ENCODE measurements at places on chromosomes 16 and 17. TPM values are rescaled to one million over a fixed set of nuclear protein-coding genes. Genes with fewer than 3 reads are reported as not detected.

PRRT2 gene
- polyA plus RNA-seq: 1.3 TPM

HS3ST6 gene
- not detected for polyA plus RNA-seq

GRCh38 chr17:80859002-80859941 is 132.4 kb upstream of the CHMP6 start:
- peak; percentile 97 for DNase-seq

SHCBP1 gene
- polyA plus RNA-seq: 13.0 TPM

Data from fibroblast of lung (primary cell).